ENCODE measurements at places on chromosomes 13 and 19.

- no peak for DNase-seq
Measured at GRCh38 chr13:73273276-73273675, 214.5 kb downstream of the KLF5 start.

- no peak for DNase-seq
Measured at GRCh38 chr13:38384171-38384570, 34.5 kb downstream of the UFM1 start.

GRCh38 chr13:25802579-25802978, 249.2 kb downstream of the SHISA2 start:
- DNase-seq = no peak

- no peak for DNase-seq
Measured at GRCh38 chr13:114298866-114299265, 15.4 kb upstream of the CHAMP1 start.

- DNase-seq = no peak
Measured at GRCh38 chr19:44765033-44765948, 12.4 kb upstream of the CBLC start.

DNA sequence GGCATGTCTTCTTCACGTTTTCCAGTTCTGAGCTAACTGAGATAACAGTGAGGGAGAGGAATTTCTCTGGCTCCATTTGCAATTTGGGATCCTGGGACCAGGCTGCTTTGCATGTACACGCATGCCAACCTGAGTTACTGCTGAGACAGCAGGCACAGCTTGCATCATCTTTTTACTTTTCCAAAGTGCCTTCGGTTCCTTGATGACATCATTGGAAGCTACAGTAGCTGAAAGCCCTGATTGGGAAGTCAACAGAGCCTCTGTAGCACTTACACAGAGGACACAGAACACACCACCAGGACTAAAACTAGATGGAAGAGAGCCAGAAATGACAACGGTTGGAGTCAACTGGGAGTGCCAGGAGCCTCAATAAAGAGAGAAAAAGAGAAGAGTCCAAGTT, 399.1 kb upstream of the GPC6 start:
- DNase-seq = no peak

GRCh38 chr19:55672418-55672817, 2.6 kb upstream of the EPN1 start:
- DNase-seq = no peak

- DNase-seq = no peak
Measured at GRCh38 chr19:35417713-35418534, 30.1 kb upstream of the FFAR2 start.

- no peak for DNase-seq
Measured at GRCh38 chr19:50706387-50706786, 13.2 kb downstream of the SHANK1 start.

DNA sequence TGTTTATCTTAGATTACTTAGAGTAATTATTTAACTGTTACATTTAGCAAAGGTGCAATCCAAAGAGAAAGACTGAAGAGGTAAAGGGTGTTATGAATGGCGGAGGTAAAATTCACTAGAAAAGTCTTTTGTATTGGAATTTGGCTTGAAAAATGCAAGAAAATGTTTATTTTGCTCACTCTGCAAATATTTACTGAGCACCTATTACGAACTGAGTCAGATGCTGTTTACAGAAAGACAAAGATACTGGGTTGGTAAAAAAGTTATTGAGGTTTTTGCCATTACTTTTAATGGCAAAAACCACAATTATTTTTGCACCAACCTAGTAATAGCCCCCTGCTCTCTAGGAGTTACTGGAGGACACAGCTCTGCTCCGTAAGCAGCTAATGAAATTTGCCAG, 135.2 kb downstream of the RBM26 start:
- DNase-seq = no peak

DNA sequence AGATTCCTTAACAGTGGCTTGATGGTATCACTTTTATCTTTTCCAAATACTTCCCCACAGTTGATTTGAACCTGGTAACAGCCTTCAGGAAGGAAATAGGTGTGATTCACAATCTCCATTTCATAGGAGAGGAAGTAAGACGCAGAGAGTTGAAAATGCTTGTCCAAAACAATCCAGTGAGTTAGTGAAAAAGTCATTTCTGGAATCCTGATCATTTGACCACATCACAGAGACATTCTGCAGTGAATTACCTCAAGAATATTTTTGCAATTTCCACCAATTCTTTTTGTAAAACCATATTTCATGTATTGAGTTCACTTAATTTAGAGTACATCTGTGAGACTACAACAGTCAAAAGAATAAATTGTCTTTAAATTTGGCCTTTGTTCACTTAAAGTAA, 292.8 kb downstream of the DCLK1 start:
- no peak for DNase-seq

- DNase-seq = no peak
Measured at GRCh38 chr13:109737606-109738005, 48.8 kb downstream of the IRS2 start.

- DNase-seq = no peak
Measured at GRCh38 chr19:50328224-50328872, 829 bp downstream of the KCNC3 start.

DNA sequence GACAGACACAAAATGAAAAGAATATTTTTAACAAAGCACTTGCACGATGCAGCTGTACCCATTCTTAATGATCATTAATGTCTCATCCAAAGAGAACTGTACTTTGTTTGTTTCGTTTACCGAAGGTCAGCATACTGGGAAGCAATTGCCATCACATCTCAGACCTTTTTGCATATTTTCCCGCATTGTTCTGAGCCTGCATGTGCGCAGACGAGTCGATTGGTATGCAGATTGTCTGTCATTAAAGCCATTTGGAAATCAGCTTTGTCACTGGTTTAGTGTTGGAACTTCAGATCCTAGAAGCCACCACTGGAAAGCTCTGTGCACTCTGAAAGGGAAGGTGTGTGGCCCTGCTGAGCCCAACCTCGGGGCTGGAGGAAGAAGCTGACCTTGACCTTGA, 15.6 kb downstream of the SPACA7 start:
- DNase-seq = no peak

DNA sequence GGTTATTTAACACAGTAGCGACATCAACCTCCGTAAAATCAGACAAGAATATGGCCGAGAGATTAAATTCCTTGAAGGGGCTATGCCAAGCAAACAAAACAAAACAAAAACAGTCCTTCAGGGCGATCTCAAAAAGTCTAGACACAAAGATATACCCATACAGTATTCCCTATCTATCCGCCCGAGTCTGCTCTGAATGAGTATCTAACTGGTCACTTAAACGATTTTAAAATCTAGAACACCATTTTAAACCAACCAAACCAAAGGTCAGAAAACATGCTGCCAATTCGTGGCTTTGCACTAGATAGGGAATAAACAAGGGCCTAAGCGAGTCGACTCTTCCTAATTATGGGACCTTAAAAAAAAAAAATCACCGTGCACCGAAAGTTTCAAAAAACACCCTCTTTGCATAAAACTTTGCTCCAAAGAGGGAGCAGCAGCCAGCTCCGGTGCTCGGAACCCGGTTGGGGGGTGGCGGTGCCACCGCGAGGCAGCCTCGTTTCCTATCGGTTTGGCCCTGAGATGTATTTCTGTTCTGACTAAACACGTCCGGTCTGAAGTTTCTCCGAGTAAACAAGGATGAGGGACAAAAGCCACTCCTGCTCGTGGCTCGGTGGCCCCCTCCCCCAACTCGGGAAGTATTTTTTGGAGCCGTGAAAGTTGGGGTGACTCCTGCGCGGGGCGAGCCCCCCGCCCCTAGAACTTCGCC, 1.8 kb downstream of the HMGB1 start:
- DNase-seq = peak; percentile 40

DNA sequence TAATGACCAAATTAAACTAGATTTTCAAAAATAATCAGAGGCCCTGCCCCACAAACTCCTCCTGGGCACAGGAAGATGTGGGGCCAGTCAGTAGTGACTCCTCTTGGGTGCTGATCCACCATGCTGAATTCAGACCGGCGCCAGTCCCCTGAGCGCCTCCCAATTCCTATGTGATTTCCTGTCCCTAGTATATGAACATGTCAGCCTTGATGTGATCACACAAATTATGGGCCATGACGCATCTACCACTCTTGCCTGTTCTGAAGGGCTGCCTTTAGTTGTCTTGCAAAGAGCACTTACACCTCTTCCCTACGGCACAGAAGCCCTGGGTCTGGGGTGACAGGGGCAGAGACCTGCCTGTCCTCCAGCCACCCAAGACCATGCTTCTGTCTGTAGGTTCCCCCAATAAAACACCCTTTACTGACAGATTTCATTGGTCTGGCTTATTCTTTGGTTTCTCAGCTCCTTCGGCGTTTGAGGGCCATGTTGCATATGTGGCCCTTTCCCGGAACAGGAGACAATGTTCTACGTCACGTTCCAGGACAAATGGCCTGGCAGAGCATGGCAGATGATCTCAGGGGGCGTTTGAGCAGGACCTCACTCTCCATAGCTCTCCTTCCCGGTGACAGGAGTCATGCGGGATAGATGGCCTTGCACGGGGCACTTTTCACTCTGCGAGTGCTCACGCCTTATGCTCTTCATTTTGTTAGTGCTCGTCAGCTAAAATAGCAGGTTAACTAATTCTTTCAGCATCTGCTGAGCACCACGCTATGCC, 5.6 kb upstream of the ATP11A start:
- DNase-seq = no peak

DNA sequence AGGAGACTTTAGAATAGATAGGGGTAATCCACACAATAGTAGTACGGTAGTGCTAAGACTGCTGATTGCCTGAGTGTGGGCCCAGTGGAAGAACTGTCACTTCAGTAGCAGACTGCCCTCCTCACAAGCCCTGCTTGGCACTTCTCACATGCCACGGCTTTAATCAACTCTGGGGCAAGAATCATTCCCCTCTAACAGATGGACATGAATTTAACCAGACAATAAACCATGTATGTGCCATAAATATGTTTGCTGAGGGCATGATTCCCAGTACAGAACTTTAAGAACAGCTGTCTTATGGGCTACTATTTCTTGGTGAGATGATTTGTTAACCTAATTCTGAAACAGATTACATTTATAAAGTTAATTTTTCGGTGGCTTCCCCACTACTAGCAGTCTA, 22.0 kb downstream of the DPY19L3 start:
- no peak for DNase-seq

DNA sequence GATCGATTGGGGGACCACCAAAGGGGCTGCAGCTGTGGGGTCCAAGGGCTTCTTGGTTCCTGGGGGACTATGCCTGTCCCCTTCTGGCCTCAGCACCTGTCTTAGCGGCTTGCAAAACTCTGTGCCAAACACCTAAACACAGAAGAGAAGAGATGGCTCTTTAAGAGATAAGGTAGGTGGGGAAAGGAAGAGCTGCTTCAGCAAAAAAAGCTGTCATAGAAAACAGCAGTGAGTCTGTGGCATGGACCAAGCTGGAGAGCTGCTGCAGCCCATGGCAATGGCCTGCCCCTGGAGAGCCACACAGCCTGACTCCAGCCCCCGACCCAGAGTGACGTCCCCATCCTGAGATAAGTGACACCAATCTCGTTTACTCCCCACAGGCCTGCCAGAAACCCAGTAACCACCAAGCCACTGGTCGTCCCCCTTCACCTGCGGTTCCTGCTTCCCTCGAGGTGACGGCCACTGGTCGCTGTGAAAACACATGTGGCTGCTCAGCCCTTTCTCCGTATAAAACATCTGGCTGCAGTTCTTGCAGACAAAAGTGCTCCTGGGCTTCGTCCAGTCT, 25.0 kb upstream of the NAPA start:
- no peak for DNase-seq

DNA sequence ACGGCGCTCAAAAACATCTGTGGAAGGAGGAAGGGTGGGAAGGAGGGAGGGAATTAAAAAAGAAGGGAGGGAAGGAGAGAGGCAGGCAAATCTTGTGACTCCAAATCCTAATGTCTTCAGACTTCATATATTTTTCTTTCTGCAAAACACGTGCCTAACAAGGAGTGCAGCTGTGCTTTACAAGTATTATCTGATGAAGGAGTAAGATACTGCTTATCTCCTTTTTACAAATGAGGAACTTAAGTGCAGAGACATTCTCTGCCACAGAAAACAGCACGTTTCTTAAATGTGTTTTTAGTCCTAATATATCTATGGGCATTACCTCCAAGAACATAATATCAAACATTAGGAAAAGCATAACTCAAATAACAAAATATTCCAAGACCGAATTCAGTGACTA, 6.5 kb downstream of the FLT3 start:
- no peak for DNase-seq

DNA sequence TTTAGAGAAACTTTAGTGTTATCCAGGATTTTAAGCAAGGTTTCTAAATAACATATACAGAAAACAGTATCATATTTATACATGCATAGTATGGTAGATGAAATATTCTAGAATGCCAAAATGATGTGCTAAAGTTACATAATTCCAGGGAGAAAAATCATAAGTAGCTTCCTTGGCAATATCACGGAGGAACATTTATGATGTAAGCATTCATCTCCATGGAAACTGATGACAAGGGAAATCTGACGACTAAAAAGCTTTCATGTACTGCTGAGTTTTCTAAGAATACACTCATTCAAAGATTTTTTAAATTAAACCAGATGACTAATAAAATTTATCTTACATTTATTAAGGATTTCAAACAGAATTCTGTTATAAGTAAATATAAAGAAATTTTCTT, 4.7 kb downstream of the TEX30 start:
- no peak for DNase-seq

DNA sequence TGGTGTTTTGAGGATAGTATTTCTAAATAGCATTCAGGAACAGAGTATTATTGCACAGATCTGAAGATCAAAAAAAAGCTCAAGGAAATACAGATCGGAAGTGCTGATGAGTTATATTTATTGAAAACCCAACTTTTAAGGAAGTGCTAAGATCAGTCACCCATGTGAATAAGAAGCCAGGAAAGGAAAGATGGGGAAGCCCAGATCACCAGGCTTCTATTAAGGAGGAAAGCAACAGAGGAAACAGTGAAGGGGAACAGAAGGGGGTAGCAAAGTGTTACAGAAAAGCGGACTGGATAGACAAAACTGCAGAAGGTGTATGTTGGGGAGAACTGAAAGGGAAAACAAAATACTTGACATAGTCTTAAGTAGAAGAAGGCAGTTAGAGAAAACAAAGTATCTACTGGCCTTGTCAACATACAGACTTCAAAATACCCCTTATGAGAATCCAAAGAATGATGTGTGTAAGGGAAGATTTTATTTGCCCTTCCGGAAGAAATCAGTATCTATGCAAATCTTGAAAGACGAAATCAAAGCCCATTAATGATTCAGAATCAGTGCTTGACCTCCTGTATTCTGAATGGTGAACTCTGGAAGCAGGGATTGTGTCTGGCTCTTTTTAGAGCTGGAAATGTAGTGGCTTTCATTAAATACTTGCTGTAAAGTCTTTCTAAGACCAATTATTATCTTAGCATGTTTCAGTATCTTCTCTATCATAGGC, 12.1 kb downstream of the UFM1 start:
- DNase-seq = no peak

GRCh38 chr19:2627319-2627829, 75.1 kb downstream of the GNG7 start:
- no peak for DNase-seq

DNA sequence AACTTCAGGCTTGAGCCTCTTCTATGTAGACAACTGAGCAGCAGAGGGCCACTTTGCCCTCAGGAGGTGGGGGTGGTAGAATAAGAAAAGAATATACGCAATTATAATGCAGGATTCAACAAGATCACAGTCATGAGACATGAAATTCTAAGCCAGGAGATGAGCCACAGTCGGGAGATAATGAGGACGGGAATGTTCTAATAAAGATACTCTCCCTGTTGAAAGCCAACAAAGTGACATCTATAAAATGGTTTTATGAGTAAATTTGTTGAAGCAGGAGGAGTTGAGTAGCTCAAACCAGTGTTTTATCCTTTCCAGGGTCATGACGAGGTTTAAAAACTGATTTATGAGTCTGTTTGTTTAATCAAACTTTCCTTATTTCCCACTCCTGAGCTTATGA, 152.0 kb upstream of the SERP2 start:
- no peak for DNase-seq

Data from activated naive CD8-positive, alpha-beta T cell treated with anti-CD3 and anti-CD28 coated beads, Interleukin-2, amount 50 U/mL, for 16 hours (primary cell).